Frontal cortex (tissue), 4 donors: ENCODE measurements at places on chromosomes 13 and 19. TPM values are rescaled to one million over a fixed set of nuclear protein-coding genes. Genes with fewer than 3 reads are reported as not detected.

The SYCN gene
- total RNA-seq, result not detected

DNA sequence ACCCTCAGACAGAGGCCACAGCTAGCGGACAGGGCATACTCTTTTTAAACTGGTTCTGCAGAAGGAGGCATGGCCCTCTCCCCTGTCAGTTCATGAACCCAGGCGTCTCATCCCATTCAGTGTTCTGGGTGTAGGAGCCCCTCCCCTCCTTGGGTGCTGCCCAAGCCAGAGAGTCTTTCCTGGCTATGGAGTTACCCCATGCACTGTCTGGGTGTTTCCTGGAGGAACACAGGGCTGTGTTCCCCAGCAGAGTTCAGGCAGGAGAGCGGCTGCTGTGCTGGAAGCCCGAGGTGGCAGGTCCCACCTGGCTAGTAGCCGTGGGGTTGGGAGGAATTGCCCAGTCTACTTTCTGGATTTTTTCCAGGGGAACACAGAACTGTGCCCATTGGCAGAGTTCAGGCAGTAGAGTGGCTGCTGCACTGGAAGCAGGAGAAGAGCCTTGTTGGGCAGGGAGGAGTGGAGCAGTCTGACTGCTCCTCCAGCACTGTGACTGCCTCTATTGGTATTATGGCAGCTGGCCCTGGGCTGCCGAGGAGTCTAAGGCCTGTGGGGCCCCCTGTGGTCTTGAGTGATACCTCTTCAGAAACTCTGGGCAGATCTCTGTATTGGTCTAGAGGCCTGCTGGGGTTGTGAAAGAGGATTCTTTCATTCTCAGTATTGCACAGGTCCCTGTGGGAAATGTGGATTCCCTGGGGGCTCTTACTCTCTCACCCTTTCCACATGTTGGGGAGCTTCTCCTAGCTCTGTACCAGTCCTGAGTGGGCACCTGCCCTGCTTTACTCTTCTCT, 168.3 kb downstream of the PCDH20 start:
- no peak for DNase-seq

The PABPC3 gene
- 0.41 TPM for total RNA-seq

The OR4F17 gene
- total RNA-seq, result not detected

- no peak for DNase-seq
Measured at GRCh38 chr19:30672926-30673325, 300.7 kb downstream of the ZNF536 start.

The TICAM1 gene
- total RNA-seq, result 1.2 TPM

GRCh38 chr19:31149441-31149941, 199.7 kb downstream of the TSHZ3 start:
- no peak for DNase-seq

DNA sequence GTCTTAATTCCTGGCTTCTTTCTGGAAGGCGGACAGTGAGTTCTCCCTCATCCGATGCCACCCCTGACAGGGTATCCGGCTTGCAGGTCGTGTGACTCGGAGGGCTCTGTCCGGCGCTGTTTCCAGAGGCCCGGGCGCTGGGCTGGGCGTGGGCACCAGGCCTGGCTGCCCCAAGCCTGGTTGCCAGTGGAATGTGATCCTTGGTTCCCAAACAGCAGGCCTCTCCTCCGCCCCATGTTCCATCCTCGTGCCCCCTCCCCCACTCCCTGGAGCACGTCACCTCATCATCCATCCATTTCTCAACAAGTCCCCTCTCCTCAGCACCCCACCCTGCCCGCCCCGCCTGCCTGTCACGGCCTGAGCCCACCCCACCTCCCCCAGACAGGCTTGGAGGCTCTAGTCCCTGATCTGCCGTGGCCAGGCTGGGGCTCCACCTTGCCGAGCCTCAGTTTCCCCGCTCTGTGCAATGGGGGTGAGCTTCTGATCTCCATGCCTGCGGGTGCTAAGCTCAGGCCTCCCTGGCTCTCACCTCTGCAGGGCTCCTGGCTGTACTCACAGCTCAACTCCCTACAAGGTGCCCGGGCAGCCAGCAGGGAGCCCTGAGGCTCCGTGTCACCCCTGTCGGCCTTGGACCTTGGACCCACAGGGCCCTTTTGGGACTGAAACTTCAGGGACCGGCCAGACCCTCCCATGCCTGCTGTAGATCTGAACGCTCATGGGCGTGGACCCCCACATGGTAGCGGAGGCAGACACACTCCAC, 2.3 kb downstream of the TBXA2R start:
- no peak for DNase-seq

DNA sequence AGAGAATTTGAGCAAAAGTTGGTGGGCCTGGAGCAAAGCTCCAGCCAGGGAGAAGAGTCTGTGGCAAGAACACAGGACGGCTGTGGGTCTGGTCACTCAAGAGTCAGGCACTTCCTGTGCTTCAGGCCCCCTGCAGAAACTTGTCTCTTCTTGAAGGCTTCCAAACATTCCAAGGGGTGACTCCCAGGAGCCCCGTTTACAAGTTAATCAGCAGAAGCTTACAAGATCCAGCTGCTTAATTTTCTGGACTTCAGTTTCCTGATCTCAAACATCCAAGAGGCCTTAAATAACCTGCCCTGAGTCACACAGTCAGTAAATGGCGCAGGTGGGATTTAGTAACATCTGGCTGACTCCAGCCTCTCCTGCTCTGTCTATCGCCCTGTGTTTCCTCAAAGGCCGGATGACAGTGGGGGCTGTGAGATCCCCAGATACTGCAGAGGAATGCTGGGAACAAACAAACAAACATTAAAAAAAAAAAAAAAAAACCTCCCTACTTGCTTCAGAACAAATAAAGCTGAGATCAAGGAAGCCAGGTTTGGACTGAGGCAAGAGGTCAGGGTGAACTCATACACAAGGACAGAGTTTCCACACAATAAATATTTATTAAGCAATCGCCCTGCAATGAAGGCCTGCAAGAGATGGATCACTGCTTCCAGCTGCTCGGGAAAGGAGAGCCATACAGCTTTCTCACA, 175.4 kb upstream of the RFC3 start:
- DNase-seq, result no peak

The PNMA8C gene
- total RNA-seq, result 31.8 TPM

The PNMA8B gene
- 17.1 TPM for total RNA-seq

- DNase-seq, result peak; percentile 33
Measured at GRCh38 chr19:33814181-33815165, 17.8 kb downstream of the KCTD15 start.

DNA sequence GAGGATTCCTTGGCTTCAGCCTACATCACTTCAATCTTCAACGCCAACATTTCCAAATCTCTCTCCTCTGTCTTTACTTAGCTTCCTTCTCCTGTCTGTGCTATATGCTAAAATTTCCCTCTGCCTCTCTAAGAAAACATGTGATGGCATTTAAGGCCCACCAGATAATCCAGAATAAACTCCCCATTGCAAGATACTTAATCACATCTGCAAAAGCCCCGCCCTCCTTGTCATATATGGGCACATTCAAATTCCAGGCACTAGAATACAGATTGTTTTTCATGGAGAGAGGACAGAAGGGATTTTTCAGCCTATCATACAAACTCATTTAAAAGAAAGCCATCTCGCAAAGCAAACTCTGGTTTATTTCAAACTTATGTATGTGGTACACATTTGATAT, 16.2 kb downstream of the ARGLU1 start:
- DNase-seq, result no peak

DNA sequence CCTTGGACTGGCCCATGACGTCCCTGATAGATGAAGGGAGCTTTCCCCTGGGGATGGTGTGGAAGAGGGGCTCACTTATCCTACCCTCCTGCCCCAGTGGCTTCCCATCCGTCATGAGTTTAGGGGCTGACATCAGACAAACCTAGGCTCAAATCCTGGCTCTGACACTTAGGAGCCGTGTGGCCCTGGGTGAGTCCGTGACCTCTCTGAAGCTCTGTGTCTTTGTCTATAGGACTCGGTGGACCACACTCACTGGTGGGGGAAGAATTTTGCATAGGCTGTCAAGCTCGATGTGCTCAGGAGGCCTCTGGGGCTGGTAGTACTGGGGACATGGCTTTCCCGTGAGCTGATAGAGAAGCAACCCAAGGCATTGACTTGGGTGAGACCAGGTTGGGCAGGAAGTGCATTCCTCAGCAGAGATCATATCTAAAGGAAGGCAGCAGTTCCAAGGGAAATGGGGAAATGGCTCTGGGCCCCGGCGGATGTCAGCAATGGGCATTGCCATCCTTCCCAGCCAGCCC, 17.4 kb upstream of the AP1M2 start:
- DNase-seq, result no peak

GRCh38 chr13:36369268-36370107, 23.3 kb upstream of the SPART start:
- no peak for DNase-seq

DNA sequence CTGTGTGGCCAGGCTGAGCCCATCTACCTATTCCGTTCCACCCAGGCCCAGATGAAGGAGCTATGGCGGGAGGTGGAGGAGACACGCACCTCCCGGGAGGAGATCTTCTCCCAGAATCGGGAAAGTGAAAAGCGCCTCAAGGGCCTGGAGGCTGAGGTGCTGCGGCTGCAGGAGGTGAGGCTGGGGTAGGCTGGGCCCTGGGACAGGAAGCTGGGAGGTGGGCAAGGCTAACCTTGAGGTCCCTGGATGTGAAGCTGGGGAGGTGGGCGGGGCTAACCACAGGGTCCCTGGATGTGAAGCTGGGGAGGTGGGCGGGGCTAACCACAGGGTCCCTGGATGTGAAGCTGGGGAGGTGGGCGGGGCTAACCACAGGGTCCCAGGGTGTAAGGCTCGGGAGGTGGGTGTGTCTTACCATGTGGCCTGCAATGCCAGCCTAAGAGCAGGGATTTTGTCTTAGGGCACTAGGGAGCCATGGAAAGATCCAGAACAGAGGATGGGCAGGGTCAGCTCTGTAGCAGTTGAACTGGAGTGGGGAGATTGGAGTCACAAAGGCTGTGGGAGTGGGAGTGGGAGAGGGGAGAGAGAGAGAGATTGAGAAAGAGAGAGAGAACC, 36.9 kb downstream of the KCNC3 start:
- no peak for DNase-seq

- DNase-seq, result no peak
Measured at GRCh38 chr13:104975272-104975671, 1560.2 kb downstream of the EFNB2 start.

DNA sequence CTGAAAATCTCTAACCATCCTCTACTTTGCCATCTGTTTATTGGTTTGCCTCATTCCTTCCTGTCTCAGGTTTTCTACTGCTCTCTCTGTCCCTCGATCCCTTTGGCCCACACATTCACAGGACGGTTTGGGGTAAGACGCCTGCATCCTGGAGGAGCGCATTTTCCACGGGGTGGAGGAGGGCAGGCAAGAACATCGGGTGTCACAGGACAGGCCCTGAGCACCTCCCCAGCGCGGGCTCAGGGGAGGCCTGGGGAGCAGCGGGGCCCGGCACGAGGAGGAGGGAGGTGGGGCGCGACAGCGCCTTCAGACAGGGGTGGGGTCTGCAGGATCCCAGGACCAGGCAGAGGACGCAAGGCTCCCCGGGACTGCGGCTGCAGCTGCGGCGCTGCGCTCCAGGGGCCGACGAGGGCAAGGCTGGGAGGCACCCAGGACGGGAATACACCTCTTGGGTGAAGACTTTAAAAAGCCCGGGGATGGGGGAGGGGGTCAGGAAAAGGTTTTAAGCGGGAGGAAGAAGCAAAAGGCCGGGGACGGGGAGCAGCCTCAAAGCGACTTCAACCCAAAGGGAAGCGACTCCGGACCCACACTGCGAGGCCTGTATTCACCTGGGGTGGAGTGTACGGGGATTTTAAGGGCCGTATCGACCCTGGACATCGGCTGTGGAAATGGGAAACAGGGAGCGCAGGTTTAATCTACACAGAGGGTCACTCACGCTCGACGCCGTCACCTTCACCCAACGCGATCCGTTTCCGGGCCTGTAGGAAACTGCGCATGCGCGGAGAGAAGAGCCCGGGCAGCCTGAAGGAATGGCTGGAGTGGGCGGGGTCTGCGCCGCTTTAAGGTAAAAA, at the start of gene ZNF415:
ZNF415 (minus strand) TSS at position 770 of the 851 bp plus-strand sequence. CDS start 10,234 bp downstream, outside the sequence.
- DNase-seq, result peak; percentile 72

DNA sequence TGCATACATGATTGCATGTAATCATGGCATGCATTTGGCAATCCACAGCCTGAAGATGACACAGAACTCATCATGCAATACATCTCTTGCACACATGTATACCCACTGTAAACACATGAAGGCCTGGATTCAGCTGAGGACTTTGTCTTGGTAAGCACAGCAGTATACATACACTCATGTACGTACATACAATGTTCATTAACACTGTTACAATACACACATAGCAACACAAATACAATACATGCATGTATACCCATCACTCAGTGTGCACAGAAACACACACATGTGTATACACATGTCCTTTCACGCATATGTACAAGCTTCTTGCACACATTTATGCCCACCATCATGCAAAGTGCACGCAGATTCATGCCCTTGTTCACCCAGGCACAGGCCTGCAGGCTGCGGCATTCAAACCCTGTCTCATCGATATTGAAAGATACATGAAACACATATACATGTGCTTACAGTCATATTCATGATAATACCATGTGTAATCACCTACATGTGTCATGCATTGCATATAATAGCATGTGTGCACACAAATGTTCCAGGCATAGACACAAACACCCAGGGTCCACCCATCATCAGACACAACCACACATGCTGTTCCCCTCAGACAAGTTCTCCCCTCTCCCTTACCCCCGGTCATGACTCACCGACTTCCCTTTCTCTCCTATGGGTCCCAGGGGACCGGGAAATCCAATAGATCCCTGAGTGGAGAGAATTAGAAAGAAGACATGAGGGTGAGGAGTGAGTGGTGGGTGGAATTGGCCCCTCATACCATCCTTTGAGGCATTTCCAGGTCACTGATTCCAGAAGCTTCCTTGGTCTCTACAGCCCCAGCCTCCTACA, 28.7 kb downstream of the COL5A3 start:
- no peak for DNase-seq

The TGFBR3L gene
- not detected for total RNA-seq

The SYT5 gene
- 33.0 TPM for total RNA-seq

- no peak for DNase-seq
Measured at GRCh38 chr13:100506600-100507422, 81.8 kb downstream of the GGACT start.

GRCh38 chr13:113821847-113822246, 42.0 kb downstream of the GAS6 start:
- DNase-seq, result no peak

The KIR3DL2 gene
- total RNA-seq, result not detected

DNA sequence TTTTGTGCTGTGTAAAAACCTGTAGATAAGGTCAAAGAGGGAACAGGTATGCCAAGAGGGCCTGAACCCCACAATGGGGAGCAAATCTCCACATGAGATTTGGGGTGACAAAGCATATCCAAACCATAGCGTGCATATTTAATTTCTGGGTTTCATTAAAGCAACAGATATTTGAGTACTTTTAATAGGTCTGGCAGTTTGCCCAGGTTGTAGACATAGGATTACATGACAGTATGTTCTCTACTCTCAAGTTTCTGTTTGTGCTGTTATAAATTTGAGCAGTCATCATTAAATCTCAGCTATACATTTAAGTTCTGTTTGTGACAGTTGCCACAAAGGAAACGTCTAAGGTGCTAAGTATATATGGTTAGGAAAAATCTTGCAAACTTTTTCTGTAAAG, 236.4 kb downstream of the ATP8A2 start:
- no peak for DNase-seq

- DNase-seq, result no peak
Measured at GRCh38 chr19:751501-752341, 809 bp downstream of the MISP start.

GRCh38 chr19:46840498-46840942, 10.1 kb downstream of the AP2S1 start:
- no peak for DNase-seq
